ENCODE measurements at places on chromosomes 12 and 14.

DNA sequence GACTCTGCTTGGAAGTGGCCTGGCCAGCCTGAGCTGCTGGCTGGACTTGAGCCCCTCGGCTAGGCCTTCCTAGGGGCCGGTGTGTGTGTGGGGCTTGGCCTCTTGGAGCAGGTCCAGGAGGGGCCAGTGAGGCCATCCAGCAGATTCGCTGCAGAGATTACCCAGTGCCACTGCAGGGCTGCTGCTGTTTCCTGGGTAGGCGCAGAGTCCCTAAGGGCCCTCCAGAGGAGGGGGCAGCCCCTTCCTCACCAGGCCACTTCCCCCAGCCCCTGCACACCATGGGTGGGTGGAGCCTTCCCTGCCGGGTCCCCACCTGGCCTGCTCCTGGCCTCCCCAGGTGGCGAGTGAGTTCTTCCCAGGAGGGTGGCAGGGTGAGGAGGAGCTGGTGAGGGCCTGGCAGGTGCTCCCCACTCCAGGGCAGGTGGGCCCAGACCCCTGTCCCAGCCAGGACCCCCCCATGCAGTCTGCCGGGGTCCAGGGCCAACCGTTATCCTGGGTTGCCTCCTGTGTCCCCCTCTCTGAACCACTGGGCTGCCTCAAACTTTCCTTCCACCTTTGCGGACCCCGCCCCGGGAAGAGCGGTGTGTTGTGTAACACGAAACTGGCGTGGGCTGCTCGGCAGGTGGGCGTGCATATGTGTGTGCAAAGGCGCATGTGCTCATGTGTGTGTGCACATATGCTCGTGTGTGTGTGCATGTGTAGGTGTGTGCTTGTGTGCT is 25.1 kb downstream of the ASPG start:
- DNase-seq: no peak

DNA sequence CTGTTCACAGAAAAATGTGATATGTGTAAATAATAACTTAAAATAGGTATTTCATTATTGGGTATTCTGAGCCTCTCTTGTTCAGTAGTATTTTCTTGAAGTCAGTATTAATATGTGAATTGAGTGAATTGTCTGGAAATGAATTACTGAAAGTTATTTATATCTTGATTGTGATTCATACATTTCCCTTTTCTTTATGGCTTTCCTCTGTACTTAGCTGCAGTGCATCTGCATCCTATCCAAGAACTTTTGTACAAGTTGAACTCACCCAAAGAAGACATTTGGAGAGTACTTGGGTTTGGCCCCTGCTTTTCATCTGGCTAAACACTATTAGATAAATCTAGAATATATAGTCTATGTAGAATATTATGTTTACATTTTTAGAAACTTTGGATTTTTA is 326.0 kb downstream of the RAD51B start:
- DNase-seq: no peak

DNA sequence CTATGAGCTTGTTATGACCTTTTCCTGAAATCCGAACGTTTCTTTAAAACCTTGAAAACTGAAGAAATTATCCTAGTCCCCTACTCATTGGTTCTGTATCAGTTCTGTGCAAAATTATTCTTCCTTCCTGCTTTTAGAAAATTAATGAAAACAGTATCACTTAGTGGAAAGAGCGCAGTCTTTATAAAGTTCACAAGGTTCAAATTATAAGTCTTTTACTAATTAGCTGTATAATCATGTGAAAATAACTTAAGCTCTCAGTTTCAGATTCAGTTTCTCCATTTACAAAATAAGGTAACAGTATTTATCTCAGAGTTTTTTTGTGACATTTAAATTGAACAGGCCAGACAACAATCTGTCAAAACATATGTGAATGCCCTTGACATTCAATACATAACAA is 306.1 kb downstream of the ADAMTS20 start:
- no peak for DNase-seq

DNA sequence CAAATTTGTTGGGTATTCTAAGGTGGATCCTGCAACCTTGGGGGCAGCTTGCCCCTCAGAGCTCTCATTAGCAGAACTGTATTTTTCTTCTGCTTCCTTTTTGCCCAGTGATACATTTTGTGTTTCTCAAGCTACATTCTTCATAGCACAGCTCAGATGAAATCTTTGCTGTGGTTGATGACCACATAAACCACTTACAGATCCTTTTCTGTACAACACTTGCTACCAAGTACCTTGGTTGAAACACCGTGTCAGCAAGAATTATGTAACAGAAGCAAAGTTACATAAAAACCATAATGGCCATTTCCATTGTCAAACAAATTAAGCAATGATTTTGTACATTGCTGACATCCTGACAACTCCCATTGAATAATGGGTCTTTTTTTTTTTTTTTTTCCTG is 9.7 kb upstream of the PLBD1 start:
- DNase-seq: peak; percentile 69

- DNase-seq: no peak
Observed at GRCh38 chr14:23638414-23639047, 2.4 kb downstream of the DHRS2 start.

DNA sequence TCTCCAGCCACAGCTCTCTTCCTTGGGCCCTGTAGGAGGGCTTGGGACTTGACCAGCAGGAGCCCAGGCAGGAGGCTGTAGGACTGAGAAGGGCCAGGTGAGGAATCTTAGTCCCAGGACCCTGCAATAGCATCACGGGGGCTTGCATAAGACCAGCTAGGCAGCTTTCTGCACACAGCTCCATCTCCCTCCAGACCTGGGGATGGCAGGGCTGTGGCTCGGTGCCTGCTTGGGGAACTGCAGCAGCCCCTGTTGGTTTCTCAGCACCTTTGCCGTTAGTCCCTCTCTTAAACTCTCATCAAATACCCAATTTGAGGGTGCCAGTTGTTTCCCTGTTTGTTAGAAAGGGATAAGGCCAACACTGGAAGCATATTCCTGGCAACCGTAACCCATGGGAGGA is 14.3 kb downstream of the DIO3 start:
- no peak for DNase-seq

DNA sequence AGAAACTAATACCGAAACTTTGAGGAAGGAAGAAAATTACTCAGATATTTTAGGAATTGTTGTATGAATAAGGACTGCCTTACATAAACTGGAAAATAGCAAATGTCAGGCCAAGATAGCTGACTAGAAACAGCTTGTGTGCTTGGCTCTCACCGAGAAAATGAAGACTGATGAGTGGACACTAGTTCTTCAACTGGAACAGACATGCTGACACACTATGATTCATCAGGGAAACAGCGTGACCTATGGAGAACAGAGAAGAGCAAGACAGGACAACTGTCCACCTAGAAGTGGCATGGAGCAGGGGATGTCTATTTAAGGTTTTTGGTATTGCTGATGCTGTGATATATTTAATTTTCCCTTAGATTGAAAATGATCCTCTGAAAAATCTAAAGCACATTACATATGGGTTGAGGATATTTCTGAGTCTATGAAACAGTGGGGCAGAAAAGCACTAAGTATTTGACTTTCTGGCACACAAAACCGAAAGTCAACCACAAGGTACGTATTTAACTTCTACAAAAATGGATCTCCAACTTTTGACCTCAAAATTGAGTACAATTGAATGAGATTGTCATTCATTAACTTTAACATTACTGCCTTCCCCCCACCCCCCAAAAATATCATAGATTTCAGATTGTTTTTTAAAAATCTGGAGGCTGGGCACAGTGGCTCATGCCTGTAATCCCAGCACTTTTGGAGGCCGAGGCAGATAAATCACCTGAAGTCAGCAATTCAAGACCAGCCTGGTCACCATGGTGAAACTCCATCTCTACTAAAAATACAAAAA is 863.2 kb downstream of the LRFN5 start:
- DNase-seq: peak; percentile 17

DNA sequence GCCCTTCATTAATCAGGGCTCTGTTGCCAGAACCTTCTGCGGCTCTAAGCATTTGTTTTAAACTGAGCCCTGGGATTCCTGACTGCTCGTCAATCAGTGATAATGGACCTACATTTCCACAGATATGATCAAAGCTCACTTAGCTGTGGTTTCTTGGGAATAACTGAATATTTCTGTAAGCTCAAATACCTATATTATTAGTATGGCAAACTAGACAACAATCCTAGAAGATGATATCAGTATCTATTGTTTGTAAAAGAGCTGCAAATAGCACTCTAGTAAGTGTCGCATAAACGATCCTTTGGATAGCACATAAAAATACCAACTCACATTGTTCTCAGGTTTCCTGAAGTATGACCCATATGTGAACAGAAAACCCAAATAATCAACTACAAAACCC is 150.4 kb downstream of the PPM1H start:
- no peak for DNase-seq

DNA sequence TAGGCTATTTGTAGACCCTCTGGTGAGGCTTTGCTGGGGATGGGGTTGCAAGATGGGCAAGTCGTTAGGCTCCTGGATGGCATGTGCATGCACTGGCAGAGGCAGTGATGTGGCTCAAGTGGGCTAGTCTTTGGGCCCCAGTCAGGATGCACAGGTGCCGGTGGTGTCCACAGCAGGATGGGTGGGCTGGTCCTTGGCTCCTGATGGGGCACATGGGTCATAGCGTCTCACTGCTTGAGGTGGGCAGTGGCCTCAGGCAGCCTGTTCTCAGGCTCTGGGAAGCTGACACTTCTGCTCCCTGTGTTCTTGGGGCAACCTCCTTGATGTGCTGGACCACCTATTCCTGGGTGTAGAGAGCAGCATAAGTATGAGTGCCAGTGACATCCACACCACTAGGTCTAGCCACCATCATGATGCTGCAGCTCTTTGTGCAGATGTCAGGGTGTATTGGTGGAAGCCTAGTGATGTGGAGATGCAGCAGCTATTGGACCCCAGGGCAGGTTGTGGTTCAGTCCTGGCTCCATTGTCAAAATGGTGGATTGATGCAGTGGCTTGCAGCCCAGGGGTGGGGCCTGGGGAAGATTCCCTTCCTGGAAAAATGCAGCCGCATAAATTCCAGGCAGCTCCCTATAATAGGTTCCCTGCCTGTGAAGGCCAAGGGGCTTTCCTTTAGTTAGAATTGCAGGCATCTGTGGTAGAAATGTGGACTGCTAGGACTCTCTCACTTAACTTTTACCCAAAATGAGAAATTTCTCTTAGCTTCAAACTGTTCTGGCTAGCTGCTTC is 742.5 kb upstream of the MDGA2 start:
- DNase-seq: no peak

GRCh38 chr12:116492703-116493324 is 66.4 kb upstream of the MAP1LC3B2 start:
- peak; percentile 79 for DNase-seq

DNA sequence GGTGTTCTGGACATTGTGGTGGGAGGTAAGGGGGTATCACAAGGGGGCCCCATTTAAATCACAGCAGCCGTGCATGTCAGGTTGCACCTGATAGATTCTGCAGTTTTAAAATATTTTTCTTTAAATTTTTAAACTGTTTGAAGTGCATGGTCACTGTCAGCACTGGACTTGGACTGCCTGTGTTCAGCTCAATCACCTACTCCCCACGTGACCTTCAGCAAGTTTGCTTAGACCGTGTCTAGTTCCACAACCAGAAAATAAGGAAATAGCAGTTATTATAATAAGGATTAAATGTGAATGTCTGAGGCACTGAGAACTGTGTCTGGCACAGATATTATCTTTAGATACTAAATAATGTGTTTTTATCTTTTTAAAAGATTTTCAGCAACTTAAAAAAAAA is 64.7 kb downstream of the ESR2 start:
- no peak for DNase-seq

- DNase-seq: peak; percentile 90
Observed at GRCh38 chr12:25583545-25583944, 30.5 kb upstream of the LMNTD1 start.

DNA sequence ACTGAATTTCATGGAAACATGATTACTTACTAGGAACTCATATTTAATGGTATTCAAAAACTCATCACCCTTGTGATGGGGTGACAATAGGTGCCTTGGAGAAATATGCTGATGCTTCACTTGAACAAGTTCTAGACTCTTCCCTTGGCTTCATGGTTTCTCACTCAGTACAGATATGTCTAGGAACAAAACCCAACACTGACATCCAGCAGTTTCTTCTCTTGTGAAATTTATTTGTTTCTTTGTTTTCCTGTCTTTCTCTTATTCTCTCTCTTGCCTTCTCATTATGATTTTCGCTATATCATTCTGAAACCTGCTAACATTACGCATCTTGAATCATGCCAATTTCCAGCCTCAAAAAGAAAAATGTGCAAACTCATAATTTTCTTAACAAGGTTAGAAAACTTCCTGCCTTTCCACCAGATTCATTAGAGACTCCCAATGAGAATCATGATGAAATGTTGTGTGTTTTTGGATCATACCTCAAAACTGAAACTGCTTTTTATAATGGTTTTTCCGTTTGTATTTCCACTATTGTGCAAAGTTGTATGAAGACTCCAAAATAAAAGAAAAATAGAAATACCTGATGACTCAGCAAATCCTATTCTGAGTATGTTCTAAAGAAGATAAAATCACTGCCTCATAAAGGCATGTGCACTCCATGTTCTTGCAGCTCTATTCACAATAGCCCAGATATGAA is 1021.5 kb downstream of the TMEM121 start:
- peak; percentile 36 for DNase-seq

DNA sequence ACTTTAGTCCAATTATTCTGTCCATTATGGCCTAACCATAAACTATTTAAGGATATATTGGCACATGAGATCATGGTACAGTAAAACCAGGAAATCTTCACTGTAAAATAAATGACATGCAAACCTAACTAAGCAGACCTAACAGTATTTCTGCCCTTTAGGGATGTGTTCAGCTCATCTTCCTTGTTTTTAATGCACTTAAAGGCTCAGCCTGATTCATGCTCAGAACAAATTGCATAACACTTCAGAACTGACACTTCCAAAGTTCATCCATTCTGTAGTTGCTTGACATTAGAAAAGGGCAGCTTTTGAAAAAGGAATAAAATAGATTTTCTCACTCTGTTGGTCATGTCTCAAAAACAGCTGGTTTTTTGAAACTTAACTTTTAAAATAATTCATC is 708.5 kb downstream of the C12orf50 start:
- no peak for DNase-seq

GRCh38 chr12:81207173-81207572 is 129.3 kb downstream of the ACSS3 start:
- no peak for DNase-seq

- no peak for DNase-seq
Observed at GRCh38 chr12:54053751-54054741, at the start of gene HOXC4. Gene HOXC4 (plus strand): TSS chr12:54053835. CDS start chr12:54053923, 88 bp downstream.

GRCh38 chr14:28294834-28295440 is 471.6 kb upstream of the FOXG1 start:
- peak; percentile 80 for DNase-seq

DNA sequence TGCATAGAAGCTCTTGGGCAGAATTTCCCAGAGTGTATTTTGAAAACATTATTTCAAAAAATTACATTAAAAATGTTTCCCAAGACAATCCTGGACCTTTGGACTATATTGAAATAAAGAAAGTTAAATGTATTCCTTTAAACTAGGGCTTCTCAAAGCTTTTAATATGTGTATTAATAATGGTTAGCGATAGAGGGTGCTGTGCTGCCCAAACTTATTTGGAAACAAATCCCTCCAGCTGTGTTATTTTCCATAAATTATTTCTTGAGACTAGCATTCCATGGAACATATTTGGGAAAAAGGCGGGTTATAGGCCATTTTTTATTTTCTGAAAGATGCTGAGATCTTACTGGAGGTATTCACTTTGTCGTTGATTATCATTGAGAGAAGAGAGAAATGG is 397.8 kb upstream of the MIS18BP1 start:
- DNase-seq: no peak
